ENCODE measurements at places on chromosomes 1 and 21.
A peak's percentile ranks its signal among the peaks of the same experiment; 100 is the strongest.

- DNase-seq: no peak
Observed at GRCh38 chr1:225470211-225471108, 42.6 kb upstream of the LBR start.

DNA sequence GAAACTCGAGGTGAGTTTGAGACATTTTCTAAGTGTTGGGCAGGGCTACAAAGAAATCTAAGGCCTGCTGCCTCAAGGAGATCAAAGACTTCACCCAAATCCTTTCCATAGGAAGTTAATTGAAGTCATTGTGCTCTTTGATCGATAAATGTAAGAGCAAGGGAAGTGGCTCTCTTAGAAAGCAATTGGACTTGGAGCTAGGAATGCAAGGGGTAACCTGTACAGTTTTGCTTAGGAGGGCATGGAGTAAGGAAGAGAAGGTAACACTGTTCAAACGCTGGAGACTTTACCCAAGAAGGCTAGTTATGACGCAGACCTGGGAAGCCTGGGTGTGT lies 418.0 kb upstream of the PROX1 start:
- no peak for DNase-seq

DNA sequence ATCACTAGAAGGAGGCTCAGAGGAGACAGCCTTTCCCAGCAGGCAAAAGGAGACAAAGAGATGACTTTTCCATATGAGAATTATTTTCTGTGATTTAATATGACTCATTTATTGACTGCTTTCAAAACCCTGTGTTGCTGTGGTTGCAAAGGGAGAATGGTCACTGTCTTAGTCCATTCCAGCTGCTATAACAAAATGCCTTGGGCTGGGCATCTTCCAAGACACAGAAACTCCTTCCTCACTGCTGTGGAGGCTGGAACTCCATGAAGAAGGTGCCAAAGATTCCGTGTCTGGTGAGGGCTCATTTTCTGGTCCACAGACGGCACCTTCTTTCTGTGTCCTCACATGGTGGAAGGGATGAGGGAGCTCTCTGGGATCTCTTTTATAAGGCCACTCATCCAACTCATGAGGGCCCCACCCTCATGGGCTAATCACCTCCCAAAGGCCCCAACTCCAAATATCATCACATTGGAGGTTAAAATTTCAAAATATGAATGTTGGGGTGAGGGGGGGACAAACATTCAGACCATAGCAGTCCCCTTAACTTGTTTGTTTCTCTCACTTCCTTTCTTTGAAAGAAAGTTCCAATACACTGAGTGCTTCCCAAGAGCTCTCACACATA lies 252.1 kb upstream of the RAB4A start:
- DNase-seq: no peak

DNA sequence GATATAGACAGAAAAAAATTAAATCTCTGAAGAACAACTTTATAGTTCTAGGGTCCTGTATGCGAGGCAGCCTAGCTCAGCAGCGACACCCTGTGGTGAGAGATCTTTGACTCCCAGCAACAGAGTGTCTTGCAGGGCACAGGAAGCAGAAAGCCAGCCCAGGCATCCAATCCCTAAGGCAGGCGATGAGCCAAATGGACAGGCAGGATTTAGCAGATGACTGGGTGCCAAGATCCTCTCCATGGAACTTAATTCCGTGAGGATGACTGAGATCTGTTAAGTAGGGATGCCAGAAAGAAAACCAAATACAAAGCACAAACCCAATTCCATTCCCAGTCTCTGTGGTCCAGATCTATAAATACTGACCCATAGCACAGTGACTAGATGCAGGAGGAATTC lies 38.8 kb downstream of the HLCS start:
- peak; percentile 57 for DNase-seq

DNA sequence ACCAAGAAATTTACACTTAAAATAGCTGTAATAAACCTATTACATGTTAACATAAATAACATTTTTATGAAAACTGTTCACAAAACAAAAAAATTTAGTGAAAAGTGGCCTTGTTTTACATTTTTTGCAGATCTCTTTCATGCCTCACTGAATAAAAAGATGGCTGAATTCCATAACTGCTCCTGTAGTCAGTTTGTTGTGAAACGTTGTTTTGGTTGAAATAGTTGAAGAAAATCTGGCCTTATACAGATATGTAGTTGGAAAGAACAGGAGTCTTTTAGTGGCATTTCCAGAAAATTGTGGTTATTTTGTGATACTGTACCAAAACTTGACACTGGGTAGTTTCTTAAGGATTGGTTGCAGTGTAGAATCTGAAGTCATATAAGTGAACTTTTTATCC lies 18.1 kb downstream of the ITSN1 start:
- no peak for DNase-seq

- no peak for DNase-seq
Observed at GRCh38 chr1:151867765-151868411, 14.4 kb upstream of the THEM5 start.

- DNase-seq: peak; percentile 3
Observed at GRCh38 chr1:183635099-183635605, 431 bp downstream of the ARPC5 start.

- DNase-seq: no peak
Observed at GRCh38 chr1:4087530-4088420, 187.7 kb upstream of the C1orf174 start.

DNA sequence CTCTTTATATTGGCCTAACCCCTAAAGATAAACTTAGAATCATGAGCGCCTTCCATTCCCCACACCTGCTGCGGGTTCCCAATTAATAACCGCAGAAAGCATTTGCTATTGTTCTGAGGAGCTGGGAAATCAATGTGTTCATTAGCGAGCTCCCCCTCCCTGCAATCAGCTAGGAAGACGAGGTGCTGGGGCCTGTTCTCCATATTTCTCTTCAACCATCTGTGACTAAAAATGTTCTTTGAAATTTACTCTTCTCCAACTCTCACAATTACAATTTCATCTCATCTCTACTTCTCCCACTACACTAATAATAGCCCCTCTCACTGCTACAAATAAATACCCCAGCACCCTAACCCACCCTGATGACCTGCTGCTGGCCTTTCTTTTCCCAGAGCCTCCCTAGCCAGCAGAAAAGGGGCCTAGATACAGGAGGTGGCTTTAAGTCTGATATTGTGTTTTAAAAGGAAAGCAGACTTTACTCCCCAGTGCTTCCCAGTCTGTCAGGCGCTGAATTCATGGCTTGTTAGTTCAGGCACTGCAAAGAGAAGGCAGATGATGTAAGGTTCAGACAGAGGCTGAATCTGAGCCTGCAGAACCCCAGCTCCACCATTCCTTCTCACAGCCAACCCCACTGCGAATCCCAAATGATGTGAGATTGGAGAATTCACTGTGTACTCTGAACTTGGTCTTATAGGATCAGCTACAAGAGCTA lies 477.5 kb upstream of the DAB1 start:
- no peak for DNase-seq

DNA sequence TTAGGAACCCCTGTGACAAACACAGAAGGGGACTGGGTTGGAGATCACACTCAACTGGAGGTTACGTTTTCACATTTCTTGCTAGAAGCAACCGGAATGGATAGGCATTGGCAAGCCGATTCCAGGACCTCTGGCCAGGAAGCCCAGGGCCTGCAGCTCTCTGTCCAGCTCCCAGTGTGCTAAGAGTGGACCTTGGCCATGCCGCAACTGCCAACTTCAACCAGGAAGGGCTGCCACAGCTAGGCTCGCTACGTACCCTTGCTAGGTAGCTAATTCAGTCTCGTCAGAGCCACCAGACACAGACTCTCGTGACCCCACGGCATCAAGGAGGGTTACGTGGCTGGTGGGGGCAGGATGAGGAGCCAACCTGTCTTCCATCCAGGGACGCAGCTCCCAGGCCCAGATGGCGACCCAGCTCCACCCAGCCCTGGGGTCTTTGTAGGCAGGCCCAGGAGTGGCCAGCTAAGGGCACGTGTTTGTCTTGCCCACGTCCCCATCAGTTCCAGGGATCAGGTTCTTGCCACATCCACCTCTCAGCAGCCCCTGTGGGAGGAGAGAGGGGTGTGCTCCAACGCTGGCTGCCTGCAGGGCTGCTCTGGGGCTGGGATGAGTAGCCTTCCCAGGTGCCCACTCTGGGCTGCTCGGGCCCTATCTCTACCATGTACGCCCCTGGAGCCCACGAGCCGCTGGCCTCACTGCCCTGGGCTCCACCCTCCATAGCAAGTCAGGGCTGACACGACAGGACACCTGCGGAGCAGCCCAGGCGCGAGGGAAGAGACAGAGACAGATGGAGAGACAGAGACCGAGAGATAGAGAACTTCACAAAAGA lies 39.2 kb downstream of the UBE2G2 start:
- DNase-seq: no peak

GRCh38 chr1:198907423-198907746 lies 268.5 kb downstream of the PTPRC start:
- no peak for DNase-seq

DNA sequence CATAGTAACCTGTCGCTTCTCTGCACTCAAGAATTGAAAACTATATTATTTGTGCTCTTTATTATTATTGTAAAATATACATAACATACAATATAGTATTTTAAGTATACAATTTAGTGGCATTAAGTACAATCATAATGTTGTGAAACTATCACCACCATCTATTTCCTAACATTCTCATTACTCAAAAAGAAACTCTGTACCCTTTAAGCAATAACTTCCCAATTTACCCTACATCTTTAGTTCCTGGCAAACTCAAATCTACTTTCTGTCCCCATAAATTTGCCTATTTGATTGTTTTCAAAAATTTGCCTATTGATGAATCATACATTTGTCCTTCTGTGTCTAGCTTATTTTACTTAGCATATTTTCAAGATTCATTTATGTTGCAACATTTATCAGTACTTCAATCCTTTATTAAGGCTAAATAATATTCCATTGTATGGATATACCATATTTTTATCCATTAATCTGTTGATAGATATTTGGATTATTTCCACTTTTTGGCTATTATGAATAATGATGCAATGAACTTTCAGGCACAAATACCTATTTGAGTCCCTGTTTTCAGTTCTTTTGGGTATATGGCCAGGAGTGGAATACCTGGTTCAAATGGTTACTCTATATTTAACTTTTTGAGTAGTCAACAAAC lies 99.6 kb upstream of the DMRTA2 start:
- DNase-seq: no peak

GRCh38 chr1:110338886-110339406 lies at the start of gene RBM15:
TSS of gene RBM15 (plus strand) at chr1:110339377. CDS start at chr1:110339406, 29 bp downstream.
- peak; percentile 93 for DNase-seq

DNA sequence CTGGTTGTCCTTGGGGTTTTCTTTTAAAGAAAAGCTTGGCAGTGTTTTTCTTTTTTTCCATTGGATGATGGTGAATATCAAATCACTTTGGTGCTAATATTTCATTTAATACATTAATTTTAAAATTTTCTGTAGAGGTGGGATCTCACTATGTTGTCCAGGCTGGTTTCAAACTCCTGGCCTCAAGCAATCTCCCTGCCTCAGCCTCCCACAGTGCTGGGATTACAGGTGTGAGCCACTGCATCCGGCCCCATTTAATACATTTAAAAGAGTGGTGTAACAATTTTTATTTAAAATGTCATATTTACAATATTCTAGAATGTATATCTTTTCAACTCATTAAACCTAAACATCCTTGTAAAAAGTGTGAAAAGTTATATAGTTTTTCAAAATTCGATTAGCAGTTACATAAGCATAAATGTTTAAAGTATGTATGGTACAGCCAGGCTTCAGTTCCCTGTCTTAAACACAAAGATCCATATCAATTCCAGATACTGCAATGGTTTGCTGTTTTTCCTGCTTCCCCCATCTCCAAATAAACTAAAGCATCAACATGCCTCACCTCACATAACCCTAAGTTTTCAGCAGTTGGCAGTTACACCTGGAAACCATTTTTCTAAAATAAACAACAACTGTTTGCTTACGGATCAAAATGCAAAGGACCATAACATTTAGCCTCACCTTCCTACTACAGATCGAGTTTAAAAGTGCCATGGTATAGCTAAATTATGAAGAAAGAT lies 8.9 kb upstream of the LGALS8 start:
- no peak for DNase-seq

DNA sequence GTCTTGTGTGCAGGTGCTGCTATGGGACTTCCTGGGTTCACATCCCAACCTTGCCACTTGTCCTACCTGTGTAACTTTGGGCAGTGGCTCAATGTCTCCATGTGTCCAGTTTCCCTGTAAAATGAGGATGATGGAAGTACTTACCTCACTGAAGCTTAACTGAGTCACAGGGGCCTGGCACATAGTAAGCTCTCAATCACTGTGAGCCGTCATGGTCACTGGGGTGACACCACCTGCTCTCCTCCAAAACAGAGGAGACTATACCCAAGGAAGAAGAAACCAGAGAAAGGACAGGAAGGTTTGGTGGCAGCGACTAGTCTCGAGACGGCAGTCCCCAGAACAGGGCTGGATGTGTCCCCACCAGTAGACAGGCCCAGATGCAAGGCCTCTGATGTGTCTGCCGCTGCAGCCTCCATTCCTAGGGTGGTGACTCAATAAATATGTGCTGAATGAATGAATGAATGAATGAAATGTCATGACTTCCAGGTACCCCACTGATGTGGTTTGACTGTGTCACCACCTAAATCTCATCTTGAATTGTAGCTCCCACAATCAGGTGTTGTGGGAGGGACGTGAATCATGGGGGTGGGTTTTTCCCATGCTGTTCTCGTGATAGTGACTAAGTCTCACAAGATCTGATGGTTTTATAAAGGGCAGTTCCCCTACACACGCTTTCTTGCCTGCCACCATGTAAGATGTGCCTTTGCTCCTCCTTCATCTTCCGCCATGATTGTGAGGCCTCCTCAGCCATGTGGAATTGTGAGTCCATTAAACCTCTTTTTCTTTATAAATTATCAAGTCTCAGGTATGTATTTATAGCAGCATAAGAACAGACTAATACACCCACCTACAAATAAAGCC lies 13.0 kb upstream of the LRP8 start:
- DNase-seq: no peak

- no peak for DNase-seq
Observed at GRCh38 chr1:112060261-112060660, 70.8 kb upstream of the KCND3 start.

DNA sequence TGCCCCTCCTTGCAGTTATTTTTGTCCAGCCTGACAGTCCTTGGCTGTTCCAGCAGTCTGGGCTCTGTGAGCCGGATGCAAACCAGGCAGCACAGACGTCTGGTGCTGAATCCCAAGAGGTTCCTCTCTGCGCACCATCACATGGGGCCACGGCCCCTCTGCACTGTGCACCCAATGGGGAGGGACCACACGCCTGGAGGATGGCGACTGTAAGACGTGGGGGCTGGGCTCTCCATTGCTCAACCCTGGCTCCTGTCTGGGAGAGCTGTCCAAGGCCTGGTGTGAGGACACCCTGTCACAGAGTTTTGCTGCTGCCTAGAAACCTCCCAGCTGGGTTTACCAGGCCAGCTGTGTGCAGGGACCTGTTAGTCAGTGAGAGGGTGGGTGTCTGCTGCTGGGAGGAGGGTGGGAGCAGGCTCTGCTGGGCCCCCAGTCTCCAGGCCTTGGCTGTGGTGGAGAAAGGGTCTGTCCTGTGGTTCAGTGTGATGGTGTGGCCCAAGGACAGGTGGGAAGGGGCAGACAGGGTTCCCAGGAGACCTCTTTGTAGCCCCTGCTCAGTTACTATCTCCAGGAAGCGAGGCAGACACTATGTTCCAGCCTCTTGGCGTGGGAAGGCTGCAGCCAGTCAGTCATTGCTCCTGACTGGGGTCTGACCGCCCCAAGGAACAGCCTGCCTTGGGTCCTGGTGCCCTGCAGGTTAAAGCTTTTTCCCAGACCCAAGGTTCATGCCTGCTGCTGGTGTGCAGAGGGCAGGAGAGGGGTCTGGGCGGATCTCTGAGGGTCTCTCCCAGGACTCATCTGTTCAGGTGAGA lies 13.8 kb downstream of the HEYL start:
- DNase-seq: no peak

- DNase-seq: no peak
Observed at GRCh38 chr1:107668762-107669161, 296.2 kb downstream of the VAV3 start.

- no peak for DNase-seq
Observed at GRCh38 chr1:1842360-1843146, 48.3 kb downstream of the GNB1 start.
